ENCODE measurements at places on chromosomes 3 and 15.

- DNase-seq = no peak
Observed at GRCh38 chr15:98596131-98596530, 52.2 kb upstream of the IGF1R start.

- no peak for DNase-seq
Observed at GRCh38 chr15:26697913-26698312, 75.0 kb downstream of the GABRB3 start.

- no peak for DNase-seq
Observed at GRCh38 chr3:165837058-165837525, at the start of gene BCHE. Gene BCHE (minus strand): TSS chr3:165837423. CDS start chr3:165831033, 6,390 bp downstream.

GRCh38 chr3:159923956-159924355, 64.7 kb upstream of the IL12A start:
- DNase-seq = no peak

- DNase-seq = no peak
Observed at GRCh38 chr3:109863701-109864100, 526.4 kb upstream of the DPPA4 start.

- no peak for DNase-seq
Observed at GRCh38 chr3:167851171-167851570, 115.7 kb downstream of the SERPINI1 start.

- DNase-seq = no peak
Observed at GRCh38 chr15:68197661-68198437, 7.3 kb downstream of the CALML4 start.

DNA sequence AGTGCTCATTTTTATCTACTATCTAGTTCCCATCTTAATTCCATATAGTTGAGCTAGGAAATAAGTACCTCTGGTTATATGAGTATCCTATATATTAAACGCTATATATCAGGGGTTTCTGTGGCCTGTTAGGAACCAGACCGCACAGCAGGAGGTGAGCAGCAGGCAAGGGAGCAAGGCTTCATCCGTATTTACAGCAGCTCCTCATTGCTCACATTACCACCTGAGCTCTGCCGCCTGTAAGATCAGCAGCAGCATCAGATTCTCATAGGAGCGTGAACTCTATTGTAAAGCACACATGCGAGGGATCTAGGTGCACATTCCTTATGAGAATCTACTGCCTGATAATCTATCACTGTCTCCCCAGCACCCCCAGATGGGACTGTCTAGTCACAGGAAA, 23.0 kb downstream of the GSK3B start:
- DNase-seq = no peak

GRCh38 chr3:49020330-49021212, 1.4 kb upstream of the NDUFAF3 start:
- no peak for DNase-seq

- no peak for DNase-seq
Observed at GRCh38 chr3:33430061-33430460, 10.1 kb downstream of the UBP1 start.

DNA sequence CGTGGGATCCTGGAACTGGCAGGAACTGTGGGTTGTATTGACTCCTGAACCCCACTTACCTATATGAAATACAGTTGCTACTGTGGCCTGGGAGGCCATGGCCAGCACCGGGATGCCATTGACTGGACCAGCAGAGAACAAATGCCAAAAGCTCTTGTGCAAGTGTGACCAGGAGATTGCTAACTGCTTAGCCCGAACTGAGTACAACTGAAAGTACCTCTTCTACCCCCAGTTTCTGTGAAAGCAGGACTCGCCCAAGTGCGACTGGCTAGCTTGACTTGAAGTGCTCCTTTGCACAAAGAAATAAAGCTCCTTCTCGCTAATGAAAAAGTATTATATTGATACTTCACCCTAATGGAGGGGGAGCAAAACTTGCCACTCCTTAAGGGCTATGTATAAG, 101.3 kb upstream of the ATP11B start:
- DNase-seq = no peak

GRCh38 chr3:123678108-123678511, 93.3 kb upstream of the HACD2 start:
- no peak for DNase-seq

- DNase-seq = no peak
Observed at GRCh38 chr15:58058073-58058472, 7.4 kb downstream of the ALDH1A2 start.

- no peak for DNase-seq
Observed at GRCh38 chr15:83322061-83322460, 37.6 kb upstream of the BNC1 start.

DNA sequence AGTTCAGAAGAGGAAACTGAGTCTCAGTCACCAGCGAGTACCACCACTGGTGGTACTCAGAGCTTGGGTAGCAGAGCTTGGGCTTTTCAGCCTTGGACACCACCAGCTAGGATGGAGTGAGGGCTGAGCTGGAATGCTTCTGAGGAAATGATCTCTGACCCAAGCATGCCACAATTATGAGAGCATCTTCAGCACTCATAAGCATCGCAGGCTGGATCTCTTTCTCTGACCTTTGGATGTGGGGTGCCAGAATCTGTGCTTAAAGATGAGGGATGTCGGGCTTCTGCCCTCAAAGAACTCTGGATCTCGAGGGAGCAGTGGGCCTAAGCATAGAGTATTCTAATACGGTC, 36.4 kb downstream of the ZNF710 start:
- DNase-seq = no peak

DNA sequence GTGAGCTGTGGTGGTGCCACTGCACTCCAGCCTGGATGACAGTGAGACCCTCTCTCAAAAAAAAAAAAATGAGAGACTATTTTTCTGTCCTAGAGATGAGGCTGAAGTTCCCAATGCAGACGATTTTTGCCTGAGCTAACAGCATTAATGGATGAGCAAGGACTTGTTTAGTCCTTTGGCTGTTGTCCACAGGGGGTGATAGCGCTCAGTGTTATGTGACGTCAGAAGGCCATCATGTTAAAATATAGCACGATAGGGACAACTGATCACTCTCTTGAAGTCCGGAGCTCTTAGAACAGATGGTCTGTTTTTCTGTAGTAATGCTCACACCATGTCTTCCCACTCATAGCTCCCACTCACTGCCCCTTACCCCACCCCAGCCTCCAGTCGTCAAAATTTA, 6.8 kb downstream of the TRNT1 start:
- no peak for DNase-seq

DNA sequence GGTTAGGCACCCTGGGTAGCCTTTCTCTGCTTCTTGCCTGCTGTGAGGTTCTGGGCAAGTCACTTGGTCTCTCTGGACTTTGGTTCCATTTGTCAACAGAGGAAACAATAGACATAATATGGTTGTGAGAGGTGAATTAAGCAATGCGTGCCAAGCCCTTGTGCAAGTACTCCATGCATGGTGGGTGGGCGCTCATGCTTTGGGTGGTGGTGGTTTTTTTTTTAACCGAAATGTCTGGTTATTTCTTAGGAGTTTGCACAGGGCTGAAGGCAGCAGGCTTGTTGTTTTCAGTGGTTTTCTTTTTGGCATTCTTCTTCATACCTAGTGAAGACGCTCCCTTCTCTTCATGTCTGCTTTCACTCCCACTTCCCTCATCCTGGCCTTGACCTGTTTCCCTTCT, 84.2 kb upstream of the LRTM1 start:
- DNase-seq = no peak

DNA sequence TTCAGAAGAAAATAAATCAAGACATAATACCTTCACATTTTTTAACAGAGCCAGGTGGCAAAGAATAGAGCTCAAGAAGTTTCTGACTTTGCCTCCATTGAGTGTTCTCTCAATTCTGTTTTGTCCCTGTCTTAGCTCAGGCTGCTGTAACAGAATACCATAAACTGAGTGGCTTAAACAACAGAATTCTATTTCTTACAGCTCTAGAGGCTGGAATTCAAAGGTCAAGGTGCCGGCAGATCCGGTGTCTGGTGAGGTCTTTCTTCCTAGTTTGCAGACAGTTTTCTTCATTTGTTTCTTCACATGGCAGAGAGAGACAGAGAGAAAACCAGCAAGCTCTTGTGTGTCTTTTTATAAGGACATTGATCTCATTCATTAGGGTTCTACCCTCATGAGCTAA, 25.6 kb downstream of the IQCH start:
- DNase-seq = no peak

GRCh38 chr15:22795206-22796063, 9.0 kb downstream of the NIPA1 start:
- DNase-seq = no peak

DNA sequence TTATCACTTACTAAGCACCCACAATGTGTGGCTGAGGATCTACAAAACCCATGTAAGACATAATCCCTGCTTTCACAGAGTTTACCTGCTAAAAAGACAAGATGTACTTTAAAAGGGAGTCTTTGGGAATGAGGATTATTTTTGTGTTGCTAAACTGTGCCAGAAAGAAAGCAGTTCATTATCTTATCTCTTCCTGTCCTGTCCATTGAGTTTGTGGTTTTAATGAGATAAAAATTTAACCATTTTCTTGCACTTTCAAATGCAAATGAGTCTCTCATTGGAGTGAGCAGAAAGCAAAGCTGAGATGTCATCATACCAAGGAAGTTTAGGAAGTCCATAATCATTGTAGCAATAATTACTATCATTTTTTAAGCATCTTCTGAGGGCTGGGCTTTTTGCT, 231.2 kb upstream of the ADAMTS9 start:
- no peak for DNase-seq

GRCh38 chr15:42156243-42156922, at the start of gene PLA2G4F:
Gene PLA2G4F (minus strand): TSS chr15:42156636. CDS start chr15:42156549, 87 bp downstream.
- DNase-seq = no peak

DNA sequence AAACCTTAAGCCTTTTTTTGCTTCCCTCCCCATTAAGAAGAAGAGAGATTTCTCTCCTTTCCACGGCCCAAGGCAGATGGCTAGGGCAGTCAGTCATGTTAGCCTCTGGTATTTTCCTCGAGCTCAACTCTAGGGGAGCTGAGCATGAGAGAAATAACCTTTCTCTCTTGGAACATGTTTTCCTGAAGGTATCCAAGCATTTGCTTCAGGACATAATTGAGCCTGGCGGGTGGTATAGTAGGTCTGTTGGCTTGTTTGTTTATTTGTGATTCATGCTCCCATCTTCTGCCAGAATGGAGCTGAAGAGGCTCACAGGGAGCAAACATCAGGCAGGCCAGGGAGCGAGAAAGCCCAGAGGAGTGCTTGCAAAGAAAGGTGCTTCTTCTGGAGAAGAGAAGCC, 102.5 kb downstream of the MESD start:
- DNase-seq = no peak

DNA sequence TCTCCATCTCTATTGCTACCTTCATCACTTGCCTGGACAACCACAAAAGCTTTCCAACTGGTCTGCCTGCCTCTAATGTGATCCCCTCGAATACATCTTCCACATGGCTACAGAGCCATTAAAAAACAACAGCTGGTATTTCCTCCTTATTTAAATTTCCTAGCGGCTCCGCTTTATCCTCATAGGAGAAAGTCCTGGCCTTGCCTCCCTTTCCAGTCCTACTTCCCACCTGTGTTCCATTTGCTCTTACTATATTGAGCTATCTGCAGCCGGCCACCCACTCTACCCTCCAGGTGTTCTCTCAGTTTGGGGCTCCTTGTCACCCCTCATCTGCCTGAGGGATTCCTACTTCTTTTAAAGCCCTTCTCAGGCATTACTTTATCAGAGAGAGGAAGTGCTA, 49.7 kb upstream of the TSPAN3 start:
- DNase-seq = no peak

DNA sequence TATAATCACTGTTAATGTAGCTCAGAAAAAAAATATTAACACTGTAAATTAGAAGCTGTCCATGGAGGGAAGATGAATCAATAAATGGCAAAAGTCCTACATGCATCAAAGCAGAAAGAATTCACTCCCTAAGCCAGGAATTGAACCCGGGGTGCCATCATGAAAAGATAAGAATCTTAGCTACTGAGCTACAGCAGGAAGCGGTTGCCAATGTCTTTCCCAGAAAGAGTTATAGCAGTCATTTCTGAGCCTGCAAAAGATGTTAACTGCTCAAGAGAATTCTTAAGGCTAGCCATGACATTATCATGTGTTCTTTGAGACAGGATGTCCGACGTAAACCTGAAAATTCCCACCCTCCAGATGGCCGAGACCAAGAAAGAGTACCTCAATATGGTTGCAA, 47.4 kb upstream of the MKRN3 start:
- DNase-seq = no peak

- no peak for DNase-seq
Observed at GRCh38 chr3:150878996-150879575, 26.2 kb downstream of the MINDY4B start.

Measured in stimulated activated CD8-positive, alpha-beta memory T cell treated with anti-CD3 and anti-CD28 coated beads, Interleukin-7, amount 100 ng/mL, for 1 hour (primary cell).